Renal cortical epithelial cell (primary cell): ENCODE measurements at places on chromosomes 3 and 15.

DNA sequence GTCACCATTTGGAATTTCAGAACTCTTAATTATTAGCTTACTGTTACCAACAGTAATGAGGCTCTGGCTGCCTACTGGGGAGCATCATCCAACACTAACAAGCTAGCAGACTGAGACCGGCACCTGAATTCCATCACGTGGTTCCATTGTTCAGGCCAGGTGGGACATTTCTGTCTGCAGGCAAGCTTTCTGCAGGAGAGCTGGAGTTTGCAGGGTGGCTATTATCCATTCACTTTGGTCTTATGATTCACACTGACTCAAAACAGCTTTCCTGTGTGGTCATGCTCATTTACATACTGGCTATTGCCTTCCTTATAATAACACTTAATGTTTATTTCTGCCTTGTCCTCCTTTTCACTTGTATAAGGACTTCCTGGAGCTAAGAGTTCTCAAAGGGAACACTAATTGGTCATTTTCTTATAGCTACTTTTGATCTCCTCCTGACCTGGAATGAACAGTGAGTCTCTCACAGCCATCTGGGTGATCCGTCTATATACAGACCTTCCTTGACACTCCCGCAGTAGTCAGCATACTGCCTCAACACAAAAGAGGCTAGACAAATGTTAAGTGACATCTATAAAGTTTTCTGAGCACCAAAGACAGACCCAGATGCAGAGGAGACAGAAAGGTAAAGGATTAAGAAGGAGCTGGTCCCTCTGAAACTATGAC, 695.4 kb downstream of the FHIT start:
- DNase-seq, result peak; percentile 98

GRCh38 chr3:79953591-79954101, 185.8 kb upstream of the ROBO1 start:
- no peak for DNase-seq

- DNase-seq, result no peak
Observed at GRCh38 chr3:125573216-125573615, 22.1 kb downstream of the OSBPL11 start.

DNA sequence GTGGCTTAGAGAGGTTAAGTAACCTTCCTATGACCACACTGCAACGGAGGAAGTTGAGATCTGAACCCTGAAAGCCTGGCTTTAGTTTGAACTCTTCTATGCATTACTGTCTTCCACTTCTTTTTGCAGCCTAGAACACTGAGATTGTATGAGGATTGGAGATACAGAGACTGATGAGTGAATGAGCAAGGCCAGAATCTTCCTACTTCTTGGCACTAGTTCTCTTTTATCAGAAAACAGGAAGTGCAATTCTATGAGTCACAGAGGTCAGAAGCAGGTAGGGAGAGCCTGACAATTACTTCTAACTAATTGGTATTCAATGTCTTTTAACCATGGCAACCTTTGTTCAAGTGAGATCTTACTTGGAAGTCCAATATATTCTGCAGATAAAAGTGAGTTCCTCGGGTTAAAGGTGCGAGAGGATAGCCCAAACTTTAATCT, 219.0 kb downstream of the SHQ1 start:
- peak; percentile 72 for DNase-seq

DNA sequence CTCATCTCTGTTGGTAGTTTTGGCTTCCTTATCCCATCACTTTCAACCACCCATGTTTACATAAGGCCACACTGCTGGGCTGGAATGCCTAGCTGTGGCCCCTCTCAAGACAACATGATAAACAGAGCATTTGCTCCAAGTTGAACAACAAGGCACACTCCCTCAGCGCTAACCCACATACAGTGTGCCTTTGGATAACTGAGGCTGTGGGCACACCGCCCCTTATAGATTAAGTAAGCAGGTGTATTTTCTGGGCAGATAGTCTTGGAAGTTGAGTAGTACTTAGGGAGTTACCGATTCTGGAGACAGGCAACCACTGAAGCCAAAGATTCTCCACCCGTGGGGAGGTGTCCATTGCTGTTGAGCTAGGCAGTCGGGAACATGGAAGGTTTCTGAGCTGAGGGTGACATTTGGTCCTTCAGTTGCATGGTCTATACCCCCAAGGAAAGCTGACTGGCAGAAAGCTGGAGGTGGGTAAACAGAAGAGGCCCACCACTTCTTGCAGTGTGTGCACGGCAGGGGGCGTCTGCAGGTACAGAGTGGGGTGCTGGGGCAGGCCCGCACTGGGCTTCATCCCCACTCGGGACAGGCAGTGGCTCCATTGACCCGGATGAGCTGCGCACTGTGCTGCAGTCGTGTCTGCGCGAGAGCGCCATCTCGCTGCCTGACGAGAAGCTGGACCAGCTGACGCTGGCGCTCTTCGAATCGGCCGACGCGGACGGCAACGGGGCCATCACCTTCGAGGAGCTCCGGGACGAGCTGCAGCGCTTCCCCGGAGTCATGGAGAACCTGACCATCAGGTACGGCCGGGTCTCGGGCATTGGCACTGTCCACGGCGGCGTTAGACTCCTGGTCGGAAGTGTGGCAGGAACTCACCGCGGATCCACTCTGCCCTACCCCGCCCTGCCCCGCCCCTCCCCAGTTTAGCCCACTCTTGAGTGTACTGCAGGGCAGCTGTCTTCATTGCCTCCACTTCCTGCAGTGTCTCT, 16.8 kb downstream of the NOX5 start:
- peak; percentile 41 for DNase-seq

DNA sequence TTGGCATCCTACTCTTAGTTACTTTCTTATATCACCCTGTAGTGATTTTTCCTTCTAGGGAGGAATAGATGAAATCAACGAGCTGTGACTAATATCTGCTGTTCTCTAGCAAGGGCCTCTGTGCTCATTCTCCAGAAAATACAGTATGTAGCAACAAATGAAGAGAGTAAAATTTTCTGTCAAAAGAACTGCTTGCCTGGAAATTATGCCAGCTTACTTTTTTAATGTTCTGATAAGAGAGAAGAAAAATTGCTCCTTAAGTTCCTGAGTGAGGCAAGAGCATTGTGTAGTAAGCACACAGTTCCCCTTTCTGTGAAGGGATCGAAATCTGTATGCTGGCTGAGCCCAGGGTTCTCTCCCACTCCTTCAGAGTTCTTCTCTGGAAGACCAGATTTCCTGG, 51.4 kb upstream of the GK5 start:
- DNase-seq, result peak; percentile 54

DNA sequence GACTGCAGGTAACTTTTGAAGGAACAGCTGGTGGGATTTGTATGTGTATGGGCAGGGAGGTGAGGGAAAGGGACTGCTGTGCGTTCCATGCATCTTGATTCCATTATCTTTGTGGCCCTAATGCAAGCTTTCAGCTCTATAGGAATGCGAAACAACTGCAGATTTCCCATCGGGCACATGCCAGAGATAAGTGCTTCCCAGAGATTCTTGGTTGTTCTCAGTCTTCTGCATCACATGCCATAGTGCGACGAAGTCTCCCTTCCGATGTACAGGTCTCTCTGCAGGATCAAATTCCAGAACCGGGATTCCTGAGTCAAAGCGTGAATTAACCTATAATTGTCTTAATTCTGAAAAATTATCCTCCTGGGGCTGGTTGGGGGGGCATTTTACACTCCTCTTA, 72.6 kb upstream of the NSMCE3 start:
- DNase-seq, result no peak

DNA sequence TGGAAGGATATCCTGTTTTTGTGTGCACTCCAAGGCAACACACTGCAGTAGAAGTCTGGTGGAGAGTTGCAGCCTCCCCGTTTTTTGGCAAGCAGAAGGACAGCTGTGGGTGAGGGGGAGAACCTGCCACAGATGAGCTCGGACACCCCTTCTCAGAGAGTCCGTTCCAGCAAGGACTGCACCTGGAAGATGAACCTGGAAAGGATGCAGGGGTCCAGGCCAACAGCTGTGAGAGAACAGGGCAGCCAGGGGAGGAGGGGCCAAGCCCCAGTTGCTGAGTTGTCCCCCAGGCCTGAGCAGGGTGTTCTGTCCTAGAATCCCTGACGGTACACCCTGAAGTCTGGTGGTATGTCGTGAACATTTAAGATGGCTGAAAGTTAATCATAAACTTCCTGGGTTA, 30.2 kb downstream of the ZXDC start:
- peak; percentile 23 for DNase-seq

DNA sequence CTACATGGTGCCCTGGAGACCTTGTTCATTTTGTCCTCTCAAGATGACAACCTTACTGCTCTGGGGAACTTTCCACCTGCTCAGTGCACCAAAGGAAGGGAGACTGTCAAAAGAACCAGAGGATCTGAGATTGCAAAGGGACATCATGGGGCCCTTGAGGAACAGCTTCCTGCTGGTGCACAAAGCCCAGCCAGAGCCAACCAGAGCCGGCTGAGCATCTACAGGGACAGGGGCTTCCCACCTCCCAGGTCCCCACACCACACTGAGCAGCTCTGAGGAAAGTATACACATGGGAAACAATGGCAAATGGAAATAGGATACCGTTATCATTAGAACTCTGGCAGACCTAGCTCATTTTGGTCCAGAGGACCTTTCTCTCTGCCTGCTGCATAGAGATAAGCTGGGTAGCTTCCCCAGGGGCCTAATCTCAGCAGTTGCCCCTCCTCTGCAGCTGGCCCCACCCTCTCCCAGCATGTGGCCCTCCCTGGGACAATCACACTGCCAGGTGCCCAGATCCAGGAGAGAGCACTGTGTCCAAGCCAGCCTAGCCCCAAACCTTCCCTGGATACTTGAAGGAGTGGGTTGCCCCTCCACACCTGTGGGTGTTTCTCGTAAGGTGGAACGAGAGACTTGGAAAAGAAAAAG, 123.4 kb upstream of the PRR20G start:
- no peak for DNase-seq

DNA sequence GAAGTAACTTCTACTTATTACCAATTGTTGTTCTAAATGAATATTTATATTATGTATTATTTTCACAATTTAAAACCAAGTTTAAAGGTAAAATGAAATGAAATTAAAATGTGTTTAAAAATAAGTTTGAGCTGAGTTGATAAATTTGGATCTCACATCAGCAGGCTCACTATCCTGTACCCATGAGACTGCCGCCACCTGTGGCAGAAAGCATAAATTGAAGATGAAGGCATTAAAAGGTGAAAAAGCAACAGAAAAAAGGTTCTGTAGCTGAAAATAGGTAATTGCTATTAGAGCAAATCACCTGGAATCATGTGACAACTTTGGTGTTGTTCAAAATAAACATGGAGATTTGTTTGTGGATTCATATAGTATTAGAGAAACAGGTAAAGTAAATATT, 133.0 kb upstream of the CADM2 start:
- DNase-seq, result no peak

DNA sequence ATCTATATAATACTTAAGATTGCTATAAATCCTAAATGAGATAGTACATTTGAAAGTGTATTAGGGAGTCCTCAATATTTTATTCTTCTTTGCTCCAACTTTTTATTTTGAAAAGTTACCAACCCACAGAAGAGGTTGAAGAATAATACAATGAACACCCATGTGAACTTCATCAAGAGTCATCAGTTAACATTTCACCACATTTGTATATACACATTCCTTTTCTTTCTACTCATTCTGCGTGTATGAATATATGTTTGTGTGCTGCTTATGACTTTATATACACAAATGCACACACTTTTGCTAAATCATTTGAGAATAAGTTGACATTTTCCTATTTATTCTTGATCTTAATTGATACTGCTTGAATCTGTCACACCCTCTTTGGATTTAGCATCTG, 193.3 kb upstream of the CGNL1 start:
- no peak for DNase-seq

DNA sequence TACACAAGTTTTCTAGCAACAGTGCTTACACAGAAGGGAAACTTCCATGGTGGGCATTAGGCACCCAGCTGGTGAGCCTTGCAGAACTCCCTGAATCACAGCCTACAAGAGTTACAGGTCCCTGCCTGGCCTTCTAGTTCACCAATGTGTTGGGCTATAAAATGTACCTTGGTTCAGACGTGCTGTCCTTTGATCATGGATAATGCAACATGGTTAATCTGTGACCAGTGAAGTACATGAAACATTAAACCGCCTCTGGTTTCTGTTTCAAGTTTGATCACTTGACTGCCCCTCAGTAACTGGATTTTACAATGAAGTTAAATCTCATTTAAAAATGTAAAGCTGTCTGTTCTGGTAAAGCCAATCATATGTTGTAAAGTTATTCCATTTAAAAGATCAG, 51.8 kb downstream of the FMN1 start:
- peak; percentile 94 for DNase-seq

GRCh38 chr3:148852271-148852992, 12.7 kb upstream of the CPA3 start:
- DNase-seq, result no peak

DNA sequence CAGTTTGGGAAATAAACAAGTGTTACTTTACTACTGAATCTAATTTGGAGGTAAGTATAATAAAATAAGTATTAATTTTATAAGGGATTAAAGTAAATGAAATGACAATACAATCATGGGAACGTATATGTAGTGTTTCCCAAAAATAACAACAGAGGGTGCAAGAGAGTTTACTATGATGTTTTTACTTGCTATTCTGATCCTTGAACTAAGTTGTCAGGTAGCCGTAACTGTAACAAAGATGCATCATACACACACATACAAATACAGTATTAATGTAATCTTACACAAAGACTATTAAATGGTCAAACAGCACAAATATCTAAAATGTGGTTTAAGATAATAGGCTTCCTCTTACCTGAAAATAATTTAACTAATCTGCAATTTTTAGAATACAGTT, 311.4 kb downstream of the TBC1D5 start:
- peak; percentile 66 for DNase-seq

GRCh38 chr3:33184863-33185262, 33.7 kb downstream of the SUSD5 start:
- peak; percentile 6 for DNase-seq

DNA sequence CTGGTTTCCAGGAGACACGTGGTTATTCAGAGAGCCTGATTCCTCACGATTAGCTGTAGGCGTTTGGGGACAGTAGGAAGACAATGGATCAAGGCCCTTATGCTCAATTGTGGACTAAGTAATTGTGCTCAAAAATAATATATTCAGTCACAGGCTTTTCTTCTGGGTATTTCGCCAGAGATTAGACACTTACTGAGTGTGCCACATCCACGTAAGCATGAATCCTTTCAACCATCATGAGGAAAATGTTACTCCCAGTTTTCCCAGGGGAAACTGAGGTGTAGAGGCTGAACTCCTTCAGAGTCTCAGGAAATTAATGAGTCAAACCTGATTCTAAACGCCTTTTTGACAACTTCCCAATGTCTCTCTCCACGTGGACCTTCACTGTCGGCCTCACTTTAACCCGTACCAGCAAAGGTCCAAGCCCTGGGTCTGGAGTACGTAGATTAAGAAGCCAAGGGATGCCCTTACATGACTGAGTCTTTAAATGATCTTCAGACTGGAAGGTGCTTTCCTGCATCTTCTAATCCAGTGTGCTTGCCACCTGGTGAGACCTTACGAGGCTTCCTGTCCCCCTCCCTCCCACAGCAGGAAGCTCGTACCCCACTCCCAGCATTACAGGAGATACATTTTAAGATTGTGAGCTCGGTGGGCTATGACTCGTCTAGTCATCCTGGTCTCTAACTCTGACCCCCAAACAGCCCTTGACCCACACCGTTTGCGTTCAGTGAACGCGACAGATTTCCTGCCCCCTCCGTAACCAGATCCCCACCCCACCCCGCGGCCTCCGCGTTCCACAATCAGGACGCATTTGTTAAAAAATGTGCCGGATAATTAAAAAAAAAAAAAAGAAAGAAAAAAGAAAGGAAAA, 1.7 kb downstream of the PKM start:
- DNase-seq, result no peak

- no peak for DNase-seq
Observed at GRCh38 chr15:39230205-39230907, 350.5 kb upstream of the THBS1 start.
